ENCODE measurements at places on chromosomes 7 and 10.
A peak's percentile ranks its signal among the peaks of the same experiment; 100 is the strongest.

DNA sequence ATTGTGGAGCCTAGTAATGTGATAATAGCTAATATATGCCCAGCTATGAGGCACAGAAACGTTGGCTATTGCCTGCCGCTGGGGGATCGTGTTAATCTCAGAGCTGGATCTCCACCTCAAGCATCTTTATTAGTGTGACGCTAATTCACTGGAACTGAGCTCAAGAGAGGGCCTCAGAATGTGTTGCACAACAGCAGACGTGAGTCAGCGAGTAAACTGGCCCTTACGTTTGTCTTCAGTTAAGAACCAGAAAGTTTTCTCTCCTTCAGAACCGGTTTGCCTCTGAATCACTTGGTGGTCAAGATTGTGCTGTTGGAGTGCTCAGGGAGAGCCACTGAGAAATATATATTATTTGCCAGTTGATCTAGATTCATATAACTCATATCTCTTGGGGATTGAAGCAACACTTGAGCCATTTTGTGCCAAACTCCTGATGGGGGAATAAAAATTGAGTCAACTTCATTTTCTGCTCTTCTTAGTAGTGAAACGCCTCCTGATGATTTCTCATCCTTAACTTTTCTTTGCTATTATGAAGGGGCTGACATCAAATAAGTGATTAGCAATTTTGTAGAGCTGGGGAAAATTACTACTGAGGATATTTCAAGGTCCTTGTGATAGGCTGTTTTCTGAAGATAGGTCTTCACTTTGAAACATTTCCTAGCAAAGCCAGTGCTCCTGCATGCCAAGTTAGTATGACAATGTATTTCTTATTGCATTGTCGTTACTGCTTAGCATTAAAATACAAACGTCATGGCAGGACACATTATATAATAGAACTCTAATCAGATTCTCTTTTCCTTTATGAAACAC, 22.3 kb downstream of the BZW2 start:
- DNase-seq: peak; percentile 70

DNA sequence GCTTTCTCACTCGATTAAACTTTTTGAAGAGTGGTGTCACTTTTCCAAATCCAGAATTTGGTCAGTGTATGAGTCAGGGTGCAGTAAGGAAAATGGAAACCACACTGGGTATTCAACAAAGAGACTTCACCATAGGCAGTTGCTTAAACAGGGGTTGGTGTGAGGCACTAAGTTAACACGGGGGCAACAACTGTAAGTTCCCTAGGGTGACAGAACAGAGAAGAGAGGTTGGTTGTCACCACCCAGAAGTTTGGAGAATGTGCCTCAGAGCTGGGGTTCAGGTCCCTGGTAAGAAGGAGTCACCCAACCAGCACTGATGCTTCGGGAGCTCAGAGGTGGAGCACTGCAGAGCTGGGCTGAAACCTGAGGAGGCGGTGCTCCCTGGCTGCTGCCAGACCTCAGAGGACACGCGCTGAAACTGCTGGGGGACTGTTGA, 170.4 kb downstream of the ARID5B start:
- DNase-seq: no peak

GRCh38 chr10:54985732-54986131, 184.7 kb upstream of the PCDH15 start:
- DNase-seq: no peak

- no peak for DNase-seq
Measured at GRCh38 chr10:77533887-77534278, 103.7 kb downstream of the KCNMA1 start.

DNA sequence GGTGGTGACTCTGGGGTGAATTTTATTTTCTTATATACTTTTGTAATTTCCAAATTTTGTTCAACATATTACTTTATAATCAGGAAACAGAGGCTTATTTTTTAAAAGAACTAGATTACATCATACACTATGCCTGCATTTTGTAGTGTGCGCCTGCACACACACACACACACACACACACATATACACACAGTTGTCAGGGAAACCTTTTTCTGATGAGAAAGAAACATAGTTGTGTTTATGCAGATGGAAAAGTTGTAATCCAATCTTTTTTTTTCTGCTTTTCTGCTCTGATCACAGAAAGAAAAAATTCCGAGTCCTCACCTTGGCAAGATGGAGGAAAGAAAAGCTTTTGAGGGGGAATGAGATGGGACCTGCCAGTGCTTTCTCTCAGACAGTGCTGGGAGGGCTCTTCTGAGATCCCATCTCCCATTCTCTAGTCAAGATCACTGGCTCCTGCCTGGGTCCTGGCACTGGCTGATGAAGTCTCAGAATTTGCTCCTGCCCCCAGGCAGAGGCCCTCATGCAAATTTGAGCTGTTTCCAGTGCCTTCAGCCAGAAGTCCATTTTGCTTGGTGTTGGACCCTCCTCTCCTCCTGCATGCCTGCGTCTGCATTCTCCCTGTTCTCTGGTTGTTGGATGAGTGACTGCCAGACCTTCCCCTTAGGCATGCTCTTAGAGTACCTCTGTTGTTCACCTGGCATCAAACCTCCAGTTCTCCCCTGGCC, 59.7 kb downstream of the TLL2 start:
- no peak for DNase-seq

DNA sequence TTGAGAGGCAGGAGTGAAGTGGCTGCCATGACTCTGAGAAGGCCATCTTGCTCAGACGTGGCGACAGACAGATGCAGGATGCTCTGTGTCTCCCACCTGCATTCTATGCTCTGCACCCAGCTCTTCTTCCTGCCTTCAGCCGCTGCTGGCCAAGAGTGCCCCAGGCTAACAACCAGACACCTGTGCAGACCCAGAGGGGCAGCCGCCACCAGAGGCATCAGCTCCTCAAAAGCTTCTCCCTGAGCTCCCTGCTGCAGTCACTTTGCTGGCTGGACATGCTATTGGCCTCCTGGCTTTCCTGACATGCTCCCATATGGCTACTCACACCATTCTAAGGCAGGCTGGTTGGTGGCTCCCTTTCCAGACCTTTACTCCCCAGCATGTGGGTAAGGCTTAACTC, 70.6 kb upstream of the GRB10 start:
- DNase-seq: no peak

- no peak for DNase-seq
Measured at GRCh38 chr7:117803476-117803875, 69.8 kb downstream of the CTTNBP2 start.

GRCh38 chr10:3802526-3803265, 17.7 kb upstream of the KLF6 start:
- DNase-seq: no peak

- DNase-seq: no peak
Measured at GRCh38 chr10:70404787-70405036, 767 bp downstream of the EIF4EBP2 start.

GRCh38 chr10:117360994-117361667, 14.1 kb downstream of the PDZD8 start:
- no peak for DNase-seq

GRCh38 chr10:102549549-102549948, 45.8 kb downstream of the SUFU start:
- DNase-seq: no peak

DNA sequence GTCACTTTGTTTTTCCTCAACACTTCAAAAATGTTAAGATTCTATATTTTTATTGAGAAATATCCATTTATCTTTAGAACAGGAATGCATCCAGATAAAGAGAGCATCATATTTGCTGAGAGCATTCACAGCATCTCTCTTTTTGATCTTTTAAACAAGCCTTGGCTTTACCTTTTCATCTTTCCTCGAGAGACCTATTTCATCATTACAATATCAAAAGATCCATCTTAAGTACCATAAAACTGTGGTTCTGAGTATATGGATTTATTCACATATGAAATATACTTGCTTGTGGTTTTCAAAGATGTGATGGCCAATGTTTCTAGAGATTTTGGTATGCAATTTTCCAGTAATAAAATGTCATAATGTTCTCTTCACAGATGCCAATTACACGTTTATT, 1140.9 kb downstream of the GATA3 start:
- no peak for DNase-seq

- DNase-seq: no peak
Measured at GRCh38 chr10:113320987-113321386, 231.9 kb upstream of the HABP2 start.

GRCh38 chr10:54797636-54798321, 3.3 kb downstream of the PCDH15 start:
- DNase-seq: no peak
